Panc1 (cell line): ENCODE measurements at places on chromosomes 3 and 15. TPM values are rescaled to one million over a fixed set of nuclear protein-coding genes. Genes with fewer than 3 reads are reported as not detected.

ZNF35 gene
- total RNA-seq, result 9.3 TPM

ANKUB1 gene
- not detected for total RNA-seq

KCNAB1 gene
- total RNA-seq, result not detected

CPLX3 gene
- total RNA-seq, result not detected

CIB2 gene
- total RNA-seq, result 37.3 TPM

ANO10 gene
- 26.6 TPM for total RNA-seq

SLC7A14 gene
- total RNA-seq, result not detected

ANKRD63 gene
- 0.72 TPM for total RNA-seq
